NCI-H1436 (cell line): ENCODE measurements at places on chromosomes 6 and 20.

DNA sequence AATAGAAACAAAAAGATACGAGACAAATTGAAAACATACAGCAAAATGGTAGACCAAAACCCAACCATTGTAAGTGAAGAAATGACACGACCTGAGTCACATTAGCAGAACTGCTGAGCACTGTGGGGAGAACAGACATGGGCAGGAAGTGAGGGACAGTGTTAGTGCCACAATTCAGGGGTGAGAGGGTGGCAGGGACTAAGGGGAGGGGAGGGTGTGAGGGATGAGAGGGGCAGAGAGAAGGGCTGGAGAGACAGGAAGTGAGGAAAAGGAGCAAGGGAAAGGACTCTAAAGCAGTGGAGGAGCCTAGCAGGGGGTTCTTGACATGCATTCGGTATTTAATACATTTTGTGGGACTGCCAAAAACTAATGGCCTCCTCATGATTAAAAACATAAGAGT is 45.0 kb upstream of the TRIM26 start:
- DNase-seq = no peak

GRCh38 chr6:17470938-17471327 is 77.5 kb downstream of the CAP2 start:
- no peak for DNase-seq

- DNase-seq = no peak
These were observed 45.4 kb downstream of the SYNJ2 start for GRCh38 chr6:158026901-158027589.

GRCh38 chr6:158674342-158675131 is 24.7 kb downstream of the SYTL3 start:
- no peak for DNase-seq

GRCh38 chr20:47785854-47786764 is 828 bp upstream of the SULF2 start:
- DNase-seq = no peak

- DNase-seq = no peak
These were observed 137.3 kb downstream of the AHI1 start for GRCh38 chr6:135360222-135360621.

DNA sequence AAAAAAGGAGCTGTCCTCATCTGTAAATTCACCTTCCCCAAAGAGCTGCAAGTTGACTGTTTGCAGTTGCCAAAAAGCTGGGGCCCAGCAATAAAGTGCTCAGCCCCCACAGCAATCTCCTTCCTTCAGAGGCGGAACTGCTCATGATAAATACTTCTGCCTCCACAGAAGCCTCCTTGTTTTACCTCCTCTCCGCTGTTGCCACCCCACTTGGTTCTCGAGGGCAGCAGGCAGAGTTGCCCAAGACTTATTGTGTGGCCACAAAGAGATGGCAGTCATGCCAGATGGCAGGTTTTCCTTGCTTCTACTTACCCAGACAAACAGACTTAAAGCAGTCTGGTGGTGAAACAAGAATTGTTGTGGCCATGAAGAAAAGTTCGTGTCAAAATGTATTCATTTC is 66.3 kb downstream of the SLX4IP start:
- DNase-seq = no peak
